ENCODE measurements at places on chromosomes 16 and 17.

GRCh38 chr16:57906382-57907316, 64.3 kb downstream of the CNGB1 start:
- peak; percentile 41 for DNase-seq

DNA sequence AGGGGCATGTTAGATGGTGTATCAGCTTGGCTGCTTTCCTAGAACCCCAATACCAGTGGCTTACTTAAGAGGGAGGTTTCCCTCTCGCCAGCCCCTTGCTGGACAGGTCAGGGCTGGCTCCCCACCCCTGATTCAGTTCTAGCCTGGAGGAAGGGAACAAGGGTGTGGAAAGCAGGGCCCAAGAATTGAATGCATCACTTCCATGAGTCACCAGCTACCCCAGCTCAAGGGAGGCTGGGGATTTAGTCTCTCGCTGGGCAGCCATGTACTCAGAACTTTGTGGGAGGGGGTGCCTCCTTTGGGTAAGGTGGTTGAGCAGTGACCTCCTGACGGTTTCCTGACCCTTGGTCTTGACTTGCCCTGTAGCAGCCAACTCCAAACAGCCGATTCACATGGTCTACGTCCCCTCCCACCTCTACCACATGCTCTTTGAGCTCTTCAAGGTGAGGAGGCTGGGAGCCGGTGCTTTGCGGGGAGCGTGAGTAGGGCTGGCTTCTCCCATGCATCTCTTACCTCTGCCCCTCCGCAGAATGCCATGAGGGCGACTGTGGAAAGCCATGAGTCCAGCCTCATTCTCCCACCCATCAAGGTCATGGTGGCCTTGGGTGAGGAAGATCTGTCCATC, 12.8 kb downstream of the PDK2 start:
- DNase-seq = no peak

- no peak for DNase-seq
These were observed 33.3 kb upstream of the ANKFN1 start for GRCh38 chr17:56119936-56120335.

GRCh38 chr16:54817432-54817831, 113.2 kb upstream of the IRX5 start:
- DNase-seq = peak; percentile 1

DNA sequence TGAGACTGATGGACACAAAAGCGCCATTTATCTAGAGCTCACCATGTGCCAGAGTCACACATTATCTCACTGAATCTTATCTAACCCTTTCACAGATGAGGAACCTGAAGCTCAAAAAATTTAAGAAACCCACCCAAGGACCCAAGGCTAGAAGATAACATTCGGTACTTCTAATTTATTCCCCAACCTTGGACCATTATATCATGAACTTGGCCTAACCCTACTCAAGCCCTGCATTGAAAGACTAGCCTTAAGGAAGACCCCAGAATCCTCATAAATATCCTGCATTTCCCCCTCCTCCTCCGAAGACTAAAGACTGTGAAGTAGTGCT, 548 bp upstream of the DYNC1LI2 start:
- no peak for DNase-seq

DNA sequence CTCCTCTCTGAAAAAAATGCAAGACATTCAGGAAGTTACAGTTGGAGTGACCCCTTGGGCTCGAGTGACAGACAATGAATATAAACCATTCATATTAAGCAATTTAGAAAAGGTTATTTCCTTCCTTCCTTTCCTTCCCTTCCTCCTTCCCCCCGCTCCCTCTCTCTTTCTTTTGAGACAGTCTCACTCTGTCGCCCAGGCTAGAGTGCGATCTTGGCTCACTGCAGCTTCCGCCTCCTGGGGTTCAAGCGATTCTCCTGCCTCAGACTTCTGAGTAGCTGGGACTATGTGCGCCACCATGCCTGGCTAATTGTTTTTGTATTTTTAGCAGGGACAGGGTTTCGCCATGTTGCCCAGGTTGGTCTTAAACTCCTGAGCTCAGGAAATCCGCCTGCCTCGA, 13.2 kb downstream of the PSMD12 start:
- no peak for DNase-seq

DNA sequence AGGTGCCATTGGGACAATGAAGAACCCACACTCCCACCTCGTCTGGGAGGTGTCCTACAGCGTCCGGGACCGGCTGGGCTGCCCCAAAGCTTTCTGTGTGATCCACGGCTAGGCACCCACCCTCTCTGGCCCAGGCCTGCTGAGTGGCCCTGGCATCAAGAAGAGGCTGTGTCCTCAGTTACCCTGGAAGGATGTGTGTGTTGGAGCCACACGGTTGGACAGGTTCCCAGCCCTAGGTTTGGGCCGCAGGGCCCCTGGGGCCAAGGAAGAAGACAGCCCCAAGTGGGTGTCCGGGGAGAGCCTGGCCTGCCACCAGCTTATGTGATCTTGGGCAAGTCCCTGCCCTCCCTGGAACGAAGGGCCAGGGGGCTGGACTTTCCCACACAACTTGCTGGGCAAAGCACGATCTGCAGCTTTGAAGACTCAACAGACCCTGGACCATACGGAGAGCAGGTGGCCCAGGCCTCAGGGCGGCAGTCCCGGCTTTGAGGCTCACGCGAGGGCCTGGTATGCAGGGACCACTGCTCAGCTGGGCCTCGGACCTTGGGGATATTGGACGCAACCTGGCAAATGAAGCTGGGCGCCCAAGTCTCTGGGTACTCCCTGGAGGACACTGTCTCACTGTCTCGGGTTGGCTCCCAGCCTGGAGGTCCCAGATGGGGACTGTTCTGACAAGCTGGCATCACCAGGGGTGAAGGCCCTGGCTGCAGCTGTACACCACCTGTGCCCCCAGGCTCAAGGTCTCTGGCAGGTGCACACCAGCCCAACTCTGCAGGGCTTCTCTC, 17.5 kb downstream of the MYBBP1A start:
- no peak for DNase-seq

- DNase-seq = peak; percentile 6
These were observed 46.1 kb downstream of the CPPED1 start for GRCh38 chr16:12757546-12757945.

Measured in lung microvascular endothelial cell (primary cell).